Stimulated activated CD4-positive, alpha-beta T cell treated with anti-CD3 and anti-CD28 coated beads, Interleukin-1b, Interleukin-23, amount 100 ng/mL, for 4 hours (primary cell): ENCODE measurements at places on chromosomes 1 and 21.

DNA sequence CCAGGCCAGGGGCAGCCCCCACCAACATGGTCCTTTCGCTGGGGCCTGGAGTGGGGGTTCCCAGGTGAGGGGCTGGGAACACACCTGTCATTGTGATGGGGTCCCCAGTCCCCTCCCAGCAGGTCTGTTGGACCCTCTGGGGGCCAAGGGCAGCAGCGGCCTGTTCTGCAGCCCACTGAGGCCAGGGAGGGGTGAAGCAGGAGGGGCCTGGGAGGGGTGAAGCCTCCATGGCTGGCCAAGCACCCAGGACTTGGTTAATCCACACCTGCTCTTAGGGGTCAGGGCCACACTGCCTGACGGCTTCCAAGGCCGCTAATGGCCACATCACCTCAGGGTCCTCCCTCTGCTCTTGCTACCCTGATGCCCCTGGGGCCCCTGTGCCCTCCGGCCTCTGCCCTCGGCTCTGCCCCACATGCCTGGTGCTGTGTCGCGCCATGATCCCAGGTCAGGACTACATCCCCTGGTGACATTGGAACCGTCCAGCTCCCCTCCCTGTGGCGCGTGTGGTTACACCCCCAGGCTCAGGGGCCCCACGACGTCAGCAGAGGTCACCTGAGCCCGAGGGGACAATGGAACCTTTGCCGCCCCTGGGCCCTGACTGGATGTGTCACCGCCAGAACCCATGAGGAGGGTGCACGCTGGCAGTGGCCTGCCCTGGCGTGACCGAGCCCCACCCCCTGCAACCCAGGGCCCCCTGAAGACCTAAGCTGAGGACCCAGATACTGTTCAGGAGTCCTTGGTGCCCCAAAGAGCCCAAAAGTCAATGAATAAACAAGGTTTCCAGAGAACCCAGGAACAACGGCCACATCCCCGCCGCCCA lies 7.0 kb downstream of the TNFRSF18 start:
- DNase-seq, result no peak

DNA sequence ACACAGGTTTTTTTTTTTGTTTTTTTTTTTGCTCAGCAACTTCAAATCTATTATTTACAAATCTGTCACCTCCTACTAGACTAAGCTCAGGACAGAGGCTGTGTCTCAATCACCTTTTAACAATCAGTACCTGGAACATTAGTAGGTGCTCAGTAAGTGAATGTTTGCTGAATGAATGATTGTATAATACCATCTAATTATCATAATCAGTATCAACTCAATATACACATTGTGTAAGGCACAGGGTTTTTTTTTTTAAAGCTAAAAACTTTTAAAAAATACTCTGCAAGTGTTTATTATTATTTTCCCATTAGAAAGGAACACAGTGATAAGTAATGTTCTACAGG lies 9.2 kb downstream of the ERRFI1 start:
- DNase-seq, result no peak

- no peak for DNase-seq
Measured at GRCh38 chr1:243246916-243247315, 8.2 kb downstream of the CEP170 start.

GRCh38 chr1:63143482-63143881 lies 178.9 kb upstream of the FOXD3 start:
- no peak for DNase-seq

DNA sequence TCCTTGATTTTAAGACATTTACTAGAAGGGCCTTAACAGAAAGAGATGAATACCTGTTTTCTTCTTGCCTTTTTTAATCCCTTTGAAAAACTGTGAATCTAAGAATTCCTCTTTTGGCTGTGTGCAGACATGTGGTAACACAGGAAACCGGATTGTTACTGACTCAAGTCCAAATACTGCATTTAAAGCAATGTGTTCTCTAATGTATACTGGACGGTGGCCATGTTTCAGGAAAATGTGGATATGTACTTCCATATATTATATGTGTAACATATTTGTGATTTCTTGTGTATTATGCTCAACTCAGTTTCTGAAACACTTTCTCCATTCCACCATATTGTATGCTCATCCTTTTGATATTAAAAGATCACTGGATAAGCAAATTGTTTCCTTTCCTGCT lies 185.1 kb downstream of the LRRC7 start:
- no peak for DNase-seq

DNA sequence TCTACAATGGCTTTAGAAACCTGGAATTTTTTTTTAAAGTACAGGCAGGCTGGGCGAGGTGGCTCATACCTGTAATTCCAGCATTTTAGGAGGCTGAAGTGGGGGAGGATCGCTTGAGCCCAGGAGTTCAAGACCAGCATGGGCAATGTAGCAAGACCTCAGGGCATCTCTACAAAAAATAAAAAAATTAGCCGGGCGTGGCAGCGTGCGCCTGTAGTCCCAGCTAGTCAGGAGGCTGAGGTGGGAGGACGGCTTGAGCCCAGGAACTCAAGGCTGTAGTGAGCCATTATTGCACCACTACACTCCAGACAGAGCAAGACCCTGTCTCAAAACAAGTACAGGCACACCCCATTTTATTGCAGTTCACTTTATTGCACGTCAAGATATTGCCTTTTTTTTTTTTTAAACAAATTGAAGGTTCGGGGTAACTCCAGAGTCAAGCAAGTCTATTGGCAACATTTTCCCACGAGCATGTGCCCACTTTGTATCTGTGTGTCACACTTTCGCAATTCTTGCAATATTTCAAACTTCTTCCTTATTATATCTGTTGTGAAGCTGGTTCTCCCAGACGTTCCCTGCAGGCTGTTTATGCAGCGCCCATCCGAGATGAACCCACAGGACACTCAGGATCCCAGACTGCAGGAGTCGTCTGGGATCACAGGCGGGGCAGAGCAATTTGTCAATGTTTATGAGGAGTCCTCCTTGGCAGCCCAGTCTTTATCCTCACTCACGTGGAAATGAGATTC lies 4.7 kb downstream of the HES2 start:
- DNase-seq, result no peak

GRCh38 chr21:31092832-31093625 lies 54.8 kb upstream of the KRTAP19-8 start:
- DNase-seq, result no peak

DNA sequence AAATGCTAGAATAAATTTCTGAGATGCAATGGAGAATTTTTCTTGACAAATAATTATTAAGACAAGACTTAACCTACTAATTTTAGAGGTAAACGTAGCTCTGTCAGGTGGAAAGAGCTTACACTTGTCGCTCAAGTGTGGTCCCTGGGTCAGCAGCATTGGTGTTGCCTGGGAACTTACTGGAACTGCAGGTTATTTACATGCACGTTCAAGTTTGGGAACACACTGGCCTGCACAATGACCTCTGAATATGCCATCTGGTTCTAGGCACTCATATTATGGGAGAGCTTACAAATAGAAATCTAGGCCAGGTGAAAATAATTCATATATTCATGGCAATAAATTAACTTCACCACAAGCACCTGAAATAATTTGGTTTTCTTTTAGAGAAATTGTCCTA lies 88.5 kb upstream of the BCL9 start:
- no peak for DNase-seq
